ENCODE measurements at places on chromosomes 12 and 14. TPM values are rescaled to one million over a fixed set of nuclear protein-coding genes. Genes with fewer than 3 reads are reported as not detected.
A peak's percentile ranks its signal among the peaks of the same experiment; 100 is the strongest.

Gene FAM222A
- 7.0 TPM for total RNA-seq

Gene TAS2R9
- not detected for total RNA-seq

Gene SYNDIG1L
- not detected for total RNA-seq

Gene MAGOHB
- 0.80 TPM for total RNA-seq

Gene CCDC175
- total RNA-seq, result not detected

Gene IL22
- not detected for total RNA-seq

Gene MYF6
- total RNA-seq, result 335 TPM

DNA sequence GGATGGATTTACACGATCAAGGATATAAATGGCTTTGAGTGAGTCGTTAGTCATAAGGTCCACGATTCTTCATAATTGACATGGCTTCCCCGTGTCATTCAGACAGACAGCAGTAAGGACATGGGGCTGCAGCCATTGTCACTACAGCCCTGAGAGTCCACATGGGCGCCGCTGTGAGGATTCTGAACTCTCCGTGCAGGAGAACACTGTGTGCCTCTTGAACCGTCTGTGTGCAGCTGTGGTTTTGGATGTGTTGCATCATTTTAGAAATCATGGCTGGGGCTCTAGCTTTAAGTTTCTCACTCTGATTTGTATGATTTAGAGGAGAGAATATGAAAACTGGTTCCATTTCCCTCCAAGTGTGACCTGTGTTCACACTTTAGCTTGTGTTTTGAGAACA lies 47.2 kb downstream of the NPAS3 start:
- H3K4me1 ChIP-seq, result peaks cover 5% of the 10 kb centered on the region
- no peak overlapping the region for H3K27ac ChIP-seq
- no peak overlapping the region for H3K4me3 ChIP-seq
- H3K36me3 ChIP-seq, result no peaks in the 10 kb centered on the region
- H3K27me3 ChIP-seq, result no peaks in the 10 kb centered on the region

- H3K4me3 ChIP-seq, result no peak overlapping the region
- no peaks in the 10 kb centered on the region for H3K27me3 ChIP-seq
- H3K27ac ChIP-seq, result no peak overlapping the region
Measured at GRCh38 chr14:52227619-52228222, 39.8 kb upstream of the PTGDR start.

GRCh38 chr12:82963956-82964355 lies 277.2 kb downstream of the TMTC2 start:
- H3K27ac ChIP-seq, result no peak overlapping the region
- H3K36me3 ChIP-seq, result no peaks in the 10 kb centered on the region
- H3K4me1 ChIP-seq, result no peaks in the 10 kb centered on the region
- H3K27me3 ChIP-seq, result no peaks in the 10 kb centered on the region

GRCh38 chr12:130114952-130115351 lies 47.3 kb upstream of the FZD10 start:
- no peaks in the 10 kb centered on the region for H3K36me3 ChIP-seq
- H3K4me3 ChIP-seq, result no peak overlapping the region
- peaks cover 3% of the 10 kb centered on the region for H3K27me3 ChIP-seq
- H3K27ac ChIP-seq, result no peak overlapping the region
- no peak for DNase-seq

- H3K27me3 ChIP-seq, result no peaks in the 10 kb centered on the region
- H3K4me3 ChIP-seq, result peak overlapping the region; percentile 42
- no peak for DNase-seq
- H3K36me3 ChIP-seq, result peaks cover 9% of the 10 kb centered on the region
Measured at GRCh38 chr12:6960593-6961277, 9.6 kb downstream of the PTPN6 start.

GRCh38 chr14:55332654-55333570 lies 61.7 kb downstream of the FBXO34 start:
- H3K36me3 ChIP-seq, result no peaks in the 10 kb centered on the region
- no peak overlapping the region for H3K4me3 ChIP-seq
- peaks cover 68% of the 10 kb centered on the region for H3K4me1 ChIP-seq
- H3K27me3 ChIP-seq, result no peaks in the 10 kb centered on the region

GRCh38 chr12:75437564-75437963 lies 43.0 kb upstream of the GLIPR1 start:
- no peak for DNase-seq
- no peak overlapping the region for H3K27ac ChIP-seq
- H3K27me3 ChIP-seq, result no peaks in the 10 kb centered on the region
- no peak overlapping the region for H3K4me3 ChIP-seq
- H3K36me3 ChIP-seq, result no peaks in the 10 kb centered on the region
- no peaks in the 10 kb centered on the region for H3K4me1 ChIP-seq

GRCh38 chr12:98354520-98355035 lies 160.8 kb upstream of the TMPO start:
- DNase-seq, result no peak
- H3K27me3 ChIP-seq, result no peaks in the 10 kb centered on the region

- H3K36me3 ChIP-seq, result no peaks in the 10 kb centered on the region
- DNase-seq, result no peak
- peaks cover under 1% of the 10 kb centered on the region for H3K27me3 ChIP-seq
- H3K4me1 ChIP-seq, result no peaks in the 10 kb centered on the region
- H3K27ac ChIP-seq, result no peak overlapping the region
Measured at GRCh38 chr12:5954661-5955060, 9.6 kb upstream of the ANO2 start.

DNA sequence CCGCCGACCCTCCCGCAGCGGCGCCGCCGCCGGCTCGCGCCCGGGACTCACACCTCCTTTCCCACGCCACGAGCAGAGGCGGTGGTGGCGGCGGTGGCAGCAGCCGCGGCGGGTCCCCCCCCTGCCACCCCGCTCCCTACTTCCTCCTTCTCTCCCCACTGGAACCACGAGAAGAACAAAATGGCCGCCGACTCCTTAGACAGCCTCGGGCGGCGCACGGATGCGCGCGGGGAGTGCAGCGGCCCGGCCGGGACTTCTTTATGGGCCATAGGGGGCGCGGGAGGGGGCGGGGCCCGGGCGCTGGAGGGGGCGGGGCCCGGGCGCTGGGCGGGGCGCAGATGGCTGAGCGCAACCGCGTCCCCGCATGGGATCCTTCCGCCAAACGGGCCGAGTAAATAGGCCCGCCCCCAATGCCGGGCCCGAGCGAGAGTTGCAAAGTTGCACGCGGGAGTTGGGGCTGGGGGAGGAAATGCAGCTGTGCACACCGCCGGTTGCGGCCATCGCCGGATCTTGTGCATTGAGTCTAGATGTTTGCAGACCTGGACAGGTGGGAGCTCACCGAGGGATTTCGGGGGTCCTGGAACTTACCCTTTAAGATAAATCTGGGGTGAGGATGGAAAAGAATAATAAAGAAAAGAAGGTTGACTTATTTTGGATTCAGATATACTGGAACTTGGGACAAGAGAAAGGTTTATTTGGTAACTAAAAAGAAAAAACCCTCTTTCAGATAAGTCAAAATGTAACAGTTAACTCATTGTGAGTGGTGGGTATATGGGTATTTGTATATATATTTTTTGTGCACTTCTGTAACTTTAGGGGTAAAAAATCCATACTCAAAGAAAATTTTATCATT lies at the start of gene PPP1CC:
Gene PPP1CC, minus strand, starts transcription at position 174 of the 853 bp plus-strand sequence. CDS start 184 bp downstream, outside the sequence.
- no peaks in the 10 kb centered on the region for H3K27me3 ChIP-seq
- H3K36me3 ChIP-seq, result no peaks in the 10 kb centered on the region
- H3K4me1 ChIP-seq, result peaks cover 48% of the 10 kb centered on the region
- peak within 1 kb of the TSS; percentile 100 for H3K4me3 ChIP-seq

- no peaks in the 10 kb centered on the region for H3K4me1 ChIP-seq
- no peaks in the 10 kb centered on the region for H3K36me3 ChIP-seq
- H3K27ac ChIP-seq, result no peak overlapping the region
Measured at GRCh38 chr14:99148131-99148530, 123.9 kb downstream of the BCL11B start.

DNA sequence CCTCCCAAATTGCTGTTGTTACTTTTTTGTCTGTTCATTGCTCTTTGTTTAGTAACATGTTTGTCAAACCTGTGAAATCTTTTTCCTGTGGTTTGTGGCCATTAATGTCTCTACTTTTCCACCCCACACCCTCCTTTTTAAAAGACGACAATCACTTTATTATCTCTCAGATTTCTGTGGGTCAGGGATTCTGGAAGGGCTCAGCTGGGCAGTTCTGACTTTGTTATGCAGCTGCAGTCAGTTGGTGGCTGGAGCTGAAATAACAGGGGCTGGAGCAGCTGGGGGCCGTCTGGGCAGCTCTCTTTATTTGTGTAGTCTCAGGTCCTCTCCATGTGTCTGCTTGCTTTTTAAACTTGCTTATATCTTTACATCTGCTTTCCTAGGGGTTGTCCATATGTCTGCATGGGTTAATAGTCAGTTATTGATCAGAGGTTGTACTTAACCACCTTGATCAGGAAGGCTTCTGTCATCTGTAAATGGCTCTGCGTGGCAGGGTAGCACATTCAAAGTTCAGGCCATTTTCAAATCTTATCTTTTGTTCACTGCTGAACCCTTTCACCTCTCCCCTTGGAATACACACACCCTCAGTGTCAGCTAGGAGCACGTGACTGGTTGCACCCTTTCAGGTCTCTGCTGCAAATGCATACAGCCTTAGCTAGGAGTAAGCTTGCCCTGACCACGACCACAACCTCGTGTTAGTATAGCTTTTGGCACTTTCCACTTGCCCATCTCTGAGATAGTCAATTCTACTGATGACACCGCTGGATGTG lies 27.9 kb downstream of the BORCS5 start:
- no peak overlapping the region for H3K27ac ChIP-seq
- no peaks in the 10 kb centered on the region for H3K27me3 ChIP-seq
- H3K4me3 ChIP-seq, result no peak overlapping the region
- peaks cover 6% of the 10 kb centered on the region for H3K36me3 ChIP-seq

DNA sequence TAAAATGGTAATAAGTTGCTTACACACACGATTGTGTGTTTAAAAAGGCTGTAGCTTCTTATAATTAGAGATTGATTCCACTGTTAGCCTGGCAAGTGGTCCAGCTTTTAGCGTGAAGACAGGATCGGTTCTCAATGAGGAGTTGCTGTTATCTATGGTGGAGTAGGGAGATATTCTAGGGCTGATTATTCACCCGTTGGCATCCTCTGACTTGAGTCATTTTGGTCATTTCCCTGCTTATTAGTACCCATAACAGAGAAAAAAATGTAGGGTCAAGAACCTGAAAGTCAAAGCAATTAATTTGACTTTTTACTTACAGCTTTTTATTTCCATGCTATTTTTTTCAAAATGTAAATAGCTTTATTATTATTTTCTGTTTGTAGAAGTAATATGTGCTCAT lies 76.0 kb downstream of the KCNK13 start:
- H3K4me1 ChIP-seq, result no peaks in the 10 kb centered on the region
- no peaks in the 10 kb centered on the region for H3K36me3 ChIP-seq
- no peak overlapping the region for H3K4me3 ChIP-seq
- no peaks in the 10 kb centered on the region for H3K27me3 ChIP-seq
- no peak overlapping the region for H3K27ac ChIP-seq

- peaks cover 27% of the 10 kb centered on the region for H3K4me1 ChIP-seq
- peak overlapping the region; percentile 92 for H3K4me3 ChIP-seq
- H3K27ac ChIP-seq, result peak overlapping the region; percentile 89
- H3K36me3 ChIP-seq, result no peaks in the 10 kb centered on the region
- no peaks in the 10 kb centered on the region for H3K27me3 ChIP-seq
Measured at GRCh38 chr12:106954462-106955376, 988 bp upstream of the TMEM263 start.

DNA sequence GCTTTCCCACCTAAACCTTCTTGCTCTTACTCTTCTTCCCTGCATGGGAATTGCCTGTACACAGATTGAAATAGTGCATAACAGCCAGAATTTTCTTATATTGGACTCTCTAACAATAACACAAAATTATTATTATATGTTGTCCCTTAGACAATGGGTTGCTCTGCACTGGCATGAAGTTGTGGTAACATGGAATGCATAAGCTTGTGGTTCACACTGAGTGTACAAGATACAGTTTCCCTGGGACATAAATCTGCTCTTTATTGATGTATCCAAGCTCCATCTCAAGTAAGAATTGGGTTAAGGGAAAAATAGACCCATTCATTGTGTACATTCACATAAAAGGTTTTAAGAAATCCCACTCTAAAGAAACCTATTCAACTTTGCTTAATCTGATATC lies 114.4 kb upstream of the NTF3 start:
- H3K27ac ChIP-seq, result no peak overlapping the region
- H3K4me3 ChIP-seq, result no peak overlapping the region
- H3K4me1 ChIP-seq, result no peaks in the 10 kb centered on the region
- no peaks in the 10 kb centered on the region for H3K36me3 ChIP-seq
- DNase-seq, result no peak

- no peaks in the 10 kb centered on the region for H3K36me3 ChIP-seq
- H3K27me3 ChIP-seq, result no peaks in the 10 kb centered on the region
Measured at GRCh38 chr12:70507442-70507841, 129.8 kb downstream of the PTPRB start.

DNA sequence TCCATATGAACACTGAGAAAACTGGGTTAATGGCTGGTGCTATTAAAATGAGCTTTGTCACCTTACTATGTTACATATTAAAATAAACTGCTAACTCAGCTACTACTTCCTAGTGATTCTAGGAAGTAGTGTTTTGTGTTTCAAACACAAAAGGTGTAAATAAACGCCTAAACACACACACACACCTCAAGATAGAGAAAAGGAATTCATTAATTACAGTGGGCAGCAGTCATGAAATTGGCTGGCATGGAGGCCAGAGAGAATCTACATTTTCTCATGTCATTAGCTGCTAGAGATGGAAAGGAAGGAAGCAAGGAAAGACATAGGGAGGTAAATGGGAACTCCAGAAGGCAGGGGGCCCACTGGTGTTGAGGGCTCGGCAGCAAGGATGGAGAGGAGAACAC lies 787 bp upstream of the PRMT5 start:
- H3K4me1 ChIP-seq, result peaks cover 9% of the 10 kb centered on the region
- H3K27me3 ChIP-seq, result no peaks in the 10 kb centered on the region
- H3K27ac ChIP-seq, result peak overlapping the region; percentile 93
- no peak for DNase-seq
- peak overlapping the region; percentile 95 for H3K4me3 ChIP-seq
- no peaks in the 10 kb centered on the region for H3K36me3 ChIP-seq

DNA sequence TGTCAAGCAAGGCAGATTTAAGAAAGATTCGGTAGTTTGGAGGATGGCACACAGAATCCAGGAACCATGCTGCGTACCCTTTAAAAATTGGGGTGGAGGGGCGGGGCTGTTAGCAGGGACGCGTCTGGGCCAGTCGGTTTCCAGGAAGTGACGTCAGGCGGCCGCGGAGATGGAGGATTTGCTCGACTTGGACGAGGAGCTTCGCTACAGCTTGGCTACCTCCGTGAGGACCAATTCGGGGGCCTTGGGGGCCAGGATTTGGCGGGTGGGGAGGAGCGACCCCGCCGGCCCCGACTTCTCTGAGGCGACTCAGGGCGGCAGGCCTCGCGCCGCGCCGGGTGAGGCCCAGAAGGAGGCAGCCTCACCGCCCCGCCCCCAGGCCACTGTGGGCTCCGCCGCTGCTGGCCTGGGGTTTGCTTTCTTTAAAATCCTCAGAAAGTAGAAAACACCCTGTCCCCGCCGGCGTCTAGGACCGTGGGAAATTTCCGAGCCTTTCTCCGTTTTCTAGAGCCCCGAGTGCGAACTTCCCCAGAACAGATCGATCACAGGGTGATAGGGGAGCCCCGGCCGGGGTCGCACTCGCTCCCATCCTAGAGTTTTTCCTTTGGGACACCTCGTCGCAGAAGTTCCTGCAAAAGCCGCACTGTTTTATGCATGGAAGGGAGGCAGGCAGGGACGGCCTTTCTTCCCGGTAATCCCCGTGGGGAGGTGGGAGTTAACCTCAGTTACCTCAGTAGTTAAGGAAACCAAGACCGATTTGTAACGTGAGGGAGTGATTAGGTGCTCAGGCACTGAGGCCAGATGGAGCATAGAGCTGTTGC lies at the start of gene IFT43:
Gene IFT43, plus strand, starts transcription at position 146 of the 821 bp plus-strand sequence. Its CDS starts 24 bp downstream, at position 170.
- H3K4me3 ChIP-seq, result peak within 1 kb of the TSS; percentile 75
- H3K36me3 ChIP-seq, result no peaks in the 10 kb centered on the region
- H3K4me1 ChIP-seq, result peaks cover 32% of the 10 kb centered on the region
- DNase-seq, result peak; percentile 79
